ENCODE measurements at places on chromosomes 6 and 20.

GRCh38 chr20:54215157-54215789 lies 7.4 kb downstream of the PFDN4 start:
- DNase-seq = no peak

- no peak for DNase-seq
Observed at GRCh38 chr20:46899621-46900020, 5.0 kb downstream of the EYA2 start.

DNA sequence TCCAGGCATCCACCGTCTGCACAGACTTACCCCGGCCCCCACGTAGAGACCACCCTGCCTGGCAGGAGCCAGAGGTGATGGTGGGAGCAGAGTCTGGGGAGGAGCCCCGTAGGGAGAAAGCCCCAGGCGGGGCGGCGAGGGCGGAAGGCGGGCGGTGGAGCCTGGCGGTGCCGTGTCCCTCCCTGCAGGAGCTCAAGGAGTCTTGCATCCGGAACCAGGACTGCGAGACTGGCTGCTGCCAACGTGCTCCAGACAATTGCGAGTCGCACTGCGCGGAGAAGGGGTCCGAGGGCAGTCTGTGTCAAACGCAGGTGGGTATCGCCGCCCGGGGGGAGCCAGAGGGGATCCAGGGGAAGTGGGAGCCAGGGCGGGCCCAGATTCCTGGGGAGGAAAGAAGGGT lies 6.0 kb downstream of the CLPSL1 start:
- DNase-seq = no peak

- DNase-seq = peak; percentile 90
Observed at GRCh38 chr20:57709823-57710799, at the start of gene PMEPA1. Gene PMEPA1, minus strand, starts transcription at chr20:57710015. Its CDS starts 433 bp downstream, at chr20:57709582.

- no peak for DNase-seq
Observed at GRCh38 chr6:134819863-134820800, 129.8 kb downstream of the ALDH8A1 start.

- no peak for DNase-seq
Observed at GRCh38 chr6:159376516-159377158, 207.4 kb downstream of the FNDC1 start.

- no peak for DNase-seq
Observed at GRCh38 chr20:44326391-44327159, 10.3 kb upstream of the R3HDML start.

- no peak for DNase-seq
Observed at GRCh38 chr6:26044140-26045064, 42.8 kb upstream of the HFE start.
